ENCODE measurements at places on chromosomes 12 and 14. TPM values are rescaled to one million over a fixed set of nuclear protein-coding genes. Genes with fewer than 3 reads are reported as not detected.
A peak's percentile ranks its signal among the peaks of the same experiment; 100 is the strongest.

DNA sequence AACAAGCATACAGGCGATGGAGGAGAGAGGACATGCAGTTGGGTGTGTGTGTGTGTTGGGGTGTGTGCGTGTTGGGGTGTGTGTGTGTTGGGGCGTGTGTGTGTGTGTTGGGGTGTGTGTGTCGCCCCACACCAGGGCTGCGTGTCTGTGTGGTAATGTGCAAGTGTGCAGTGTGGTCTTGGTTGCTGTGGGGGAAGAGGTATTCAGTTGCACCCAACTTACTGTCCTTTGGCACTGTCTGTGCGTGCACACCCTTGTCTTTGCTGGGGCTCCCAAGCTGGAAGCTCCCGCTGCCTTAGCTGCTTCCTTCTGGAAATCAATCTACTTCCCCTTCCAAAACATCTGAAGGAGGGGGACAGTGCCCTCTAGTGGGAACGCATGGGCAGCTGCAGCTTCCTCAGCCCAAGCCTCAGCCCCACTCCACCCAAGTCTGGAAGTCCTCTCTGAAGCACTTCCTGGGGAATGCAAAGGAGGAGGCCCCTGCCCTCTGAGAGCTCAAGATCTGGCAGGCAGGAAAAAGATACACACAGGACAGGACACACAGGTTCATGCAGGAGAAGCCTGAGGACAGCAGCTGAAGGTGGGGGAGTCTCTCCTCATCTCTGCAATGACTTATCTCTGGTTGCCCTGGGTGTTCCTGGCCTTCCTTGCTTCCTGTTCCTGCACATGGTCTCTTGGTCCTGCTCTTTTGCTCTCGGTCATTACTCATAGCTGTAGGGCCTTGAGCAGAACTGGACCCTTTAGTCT lies 13.1 kb downstream of the ASIC1 start:
- peak; percentile 80 for DNase-seq

SERPINA10 gene
- total RNA-seq = not detected

SLCO1A2 gene
- not detected for total RNA-seq

GRCh38 chr14:95440496-95440895 lies 76.0 kb downstream of the SYNE3 start:
- no peak for DNase-seq

- DNase-seq = no peak
Observed at GRCh38 chr12:106141452-106141851, 2.7 kb upstream of the NUAK1 start.

GRCh38 chr14:66482873-66483272 lies 3.3 kb upstream of the CCDC196 start:
- DNase-seq = no peak

GRCh38 chr14:95355422-95355821 lies 35.7 kb upstream of the CLMN start:
- no peak for DNase-seq

DNA sequence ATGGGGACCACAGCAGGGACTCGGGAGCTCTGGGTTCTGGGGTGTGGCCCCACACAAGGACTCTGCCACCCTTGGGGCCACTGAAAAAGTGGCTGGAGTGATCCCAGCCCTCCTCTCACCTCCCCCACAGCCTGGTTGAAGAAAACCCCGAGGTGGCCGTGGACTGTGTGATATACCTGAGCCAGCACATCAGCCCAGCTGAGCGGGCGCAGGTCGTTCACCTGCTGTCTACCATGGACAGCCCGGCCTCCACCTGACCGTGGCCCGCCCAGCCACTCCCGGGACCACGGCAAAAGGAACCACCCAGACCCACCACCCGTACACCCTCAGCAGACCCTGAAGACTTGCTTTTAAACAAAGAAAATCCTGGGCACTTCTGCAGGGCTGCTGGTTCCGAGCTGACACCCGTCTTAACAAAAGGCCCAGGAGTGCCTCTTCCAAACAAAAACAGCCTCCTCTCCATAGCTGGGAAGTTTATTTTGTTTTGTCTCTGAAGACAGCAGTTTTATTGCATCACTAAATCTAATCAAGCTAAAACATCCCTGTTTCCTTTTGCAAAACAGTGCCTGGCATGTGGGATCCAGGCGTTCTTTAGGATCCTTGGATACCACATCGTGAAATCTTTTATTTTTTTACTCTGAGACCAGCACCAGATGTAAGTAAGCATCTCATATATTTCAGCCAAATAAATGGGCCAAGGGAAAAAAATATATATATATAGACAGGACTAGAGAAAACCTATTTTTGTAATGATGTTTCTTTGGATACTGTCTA lies 42.8 kb downstream of the FOXN4 start:
- DNase-seq = no peak

TSHR gene
- total RNA-seq = not detected

- peak; percentile 83 for DNase-seq
Observed at GRCh38 chr14:101732118-101732517, 29.4 kb upstream of the PPP2R5C start.

DNA sequence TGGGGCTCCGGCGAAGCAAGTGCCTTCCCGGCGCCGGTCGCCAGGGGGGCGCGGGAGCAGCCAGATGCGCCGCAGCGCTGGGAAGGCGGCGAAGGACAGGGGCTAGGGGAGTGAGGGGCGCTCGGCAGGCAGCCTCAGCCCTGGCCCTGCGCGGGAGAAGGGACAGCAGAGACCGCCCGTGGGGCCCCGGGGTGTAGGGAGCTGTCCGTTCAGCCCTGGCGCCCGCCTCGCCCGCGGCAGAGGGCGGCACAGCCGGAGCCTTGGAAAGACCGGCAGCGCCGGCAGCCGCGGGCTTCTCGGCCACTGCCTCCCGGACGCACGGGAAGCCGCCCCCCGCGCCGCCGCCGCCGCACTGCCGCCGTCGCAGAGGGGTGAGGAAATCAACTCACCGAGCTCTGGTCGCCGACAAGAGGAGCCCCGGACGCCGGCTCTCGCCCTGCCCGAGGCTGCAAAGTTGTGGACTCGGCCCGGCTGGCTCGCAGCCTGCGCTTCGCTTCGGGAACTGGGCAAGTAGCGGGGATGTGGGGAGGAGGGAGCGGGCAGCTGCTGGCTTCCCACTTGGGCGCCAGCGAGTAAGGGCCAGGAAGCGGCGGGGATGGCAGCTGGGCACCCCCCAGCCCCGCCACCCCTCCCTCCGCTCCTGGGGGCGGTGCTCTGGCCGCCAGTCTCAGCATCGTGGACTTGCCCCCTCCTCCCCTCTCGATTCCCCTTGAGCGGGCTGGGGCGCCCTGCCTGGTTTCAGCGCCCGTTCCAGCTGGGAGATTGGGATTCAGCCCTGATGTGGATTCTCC lies at the start of gene ZDHHC22:
Gene ZDHHC22, minus strand, starts transcription at position 578 of the 791 bp plus-strand sequence. CDS start 2,053 bp downstream, outside the sequence.
- no peak for DNase-seq

DNA sequence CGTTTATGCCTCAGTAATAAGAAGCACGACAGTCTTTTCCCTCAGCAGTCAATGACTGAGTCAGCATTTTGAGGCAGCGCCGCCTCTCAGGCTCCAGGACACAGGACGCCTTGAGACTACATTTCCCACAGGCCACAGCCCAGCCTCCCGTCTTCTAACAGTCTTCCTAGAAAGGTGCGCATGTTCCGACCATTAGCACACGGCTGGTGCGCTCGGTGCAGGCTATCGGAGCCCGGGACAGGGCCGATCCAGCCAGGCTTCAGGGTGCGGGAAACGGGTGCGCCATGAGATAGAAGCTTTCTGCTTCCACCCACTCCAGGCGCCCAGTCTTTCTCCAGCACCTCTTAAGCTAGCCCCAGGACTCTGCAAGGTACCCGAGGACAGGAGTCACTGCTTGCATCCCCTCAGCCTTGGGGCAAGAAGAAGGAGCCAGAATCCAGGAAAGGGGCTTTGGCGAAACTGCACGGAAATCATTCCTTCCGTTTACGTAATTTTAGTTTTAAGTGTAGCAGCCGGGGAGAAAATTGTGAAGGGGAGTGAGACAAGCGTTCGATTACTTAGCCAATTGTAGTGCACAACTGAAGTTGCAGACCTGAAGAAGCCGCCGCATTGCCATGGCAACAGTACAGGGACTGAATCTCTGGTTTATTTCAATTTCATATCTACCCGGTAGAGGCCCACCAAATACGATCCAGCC lies 54.0 kb downstream of the ZNF641 start:
- DNase-seq = peak; percentile 76

Data from NCI-H460 (cell line).